ENCODE measurements at places on chromosomes 13 and 19.

DNA sequence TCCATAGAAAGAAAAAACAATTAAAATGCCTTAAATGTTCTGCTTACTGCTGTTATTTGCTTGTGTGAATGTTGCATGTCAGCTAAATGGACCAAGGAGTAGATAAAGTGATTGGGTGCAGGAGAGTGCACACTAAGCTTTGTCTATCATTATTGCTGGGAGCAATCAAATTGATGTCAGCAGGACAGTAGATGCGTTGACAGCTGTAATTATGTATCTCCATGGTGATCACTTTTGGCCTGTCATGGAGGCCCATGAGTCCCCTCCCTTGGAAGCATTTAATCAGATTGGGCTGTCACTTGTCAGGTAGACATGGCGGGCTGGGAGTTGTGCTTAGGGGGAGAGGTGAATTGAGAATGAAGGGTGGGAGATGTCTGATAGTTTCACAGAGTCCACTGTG is 215.3 kb downstream of the PCCA start:
- DNase-seq: no peak

DNA sequence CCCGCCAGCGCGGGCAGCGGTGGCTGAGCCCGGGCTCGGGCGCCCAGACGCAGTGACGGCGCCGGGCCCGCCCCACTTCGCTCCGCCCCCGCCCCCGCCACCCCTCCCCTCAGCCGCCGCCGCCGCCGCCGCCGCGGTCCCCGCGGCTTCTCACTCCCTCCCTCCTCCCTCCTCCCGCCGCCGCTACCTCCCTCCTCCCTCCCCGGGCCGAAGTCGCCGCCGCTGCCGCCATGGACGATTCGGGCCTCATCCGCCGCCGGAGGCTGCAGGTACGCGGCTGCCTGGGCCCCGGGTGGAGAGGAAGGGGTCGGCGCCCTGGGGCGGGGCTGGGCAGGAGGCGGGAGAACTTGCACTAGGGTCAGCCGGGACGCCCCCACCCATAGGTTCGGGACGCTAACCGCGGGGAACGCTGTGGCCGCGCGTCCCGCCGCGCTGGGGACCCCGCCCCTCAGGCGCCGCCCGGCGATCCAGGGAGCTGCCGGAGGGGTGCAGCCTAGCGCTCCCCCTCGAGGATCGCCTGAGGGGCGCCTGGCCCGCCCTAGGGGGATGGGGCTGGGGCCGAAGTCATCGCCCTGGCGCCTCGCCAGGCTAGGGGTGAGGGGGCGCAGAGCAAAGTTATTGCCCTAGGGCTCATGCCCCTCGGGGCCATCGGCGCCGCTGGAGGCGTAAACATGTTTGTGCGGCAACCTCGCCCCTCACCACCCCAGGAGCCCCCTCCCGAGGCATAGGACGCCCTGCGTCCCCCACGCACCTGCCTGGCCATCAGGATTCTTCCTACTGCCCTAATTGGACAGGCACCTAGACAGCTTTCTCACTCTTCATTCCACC is 427 bp downstream of the RTBDN start:
- DNase-seq: no peak

DNA sequence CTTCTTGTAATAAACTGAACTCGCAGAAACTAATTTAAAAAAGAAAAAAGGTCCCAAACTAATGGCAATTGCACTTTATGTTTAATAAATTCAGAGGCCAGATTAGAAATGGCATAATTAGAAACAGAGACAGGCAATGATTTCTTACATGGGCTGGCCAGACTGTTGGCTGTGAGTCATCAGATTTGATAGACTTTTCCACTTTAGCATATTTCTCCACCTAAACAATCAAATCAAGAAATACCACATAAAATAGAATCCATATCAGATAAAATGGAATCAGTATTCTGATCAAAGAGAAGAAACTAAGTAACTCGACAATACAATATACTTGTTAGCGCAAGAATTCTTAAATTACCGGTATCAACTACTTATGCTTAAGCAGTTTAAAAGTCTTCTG is 29.0 kb downstream of the EXOSC8 start:
- DNase-seq: no peak

GRCh38 chr13:80939581-80939980 is 598.7 kb upstream of the SPRY2 start:
- no peak for DNase-seq

DNA sequence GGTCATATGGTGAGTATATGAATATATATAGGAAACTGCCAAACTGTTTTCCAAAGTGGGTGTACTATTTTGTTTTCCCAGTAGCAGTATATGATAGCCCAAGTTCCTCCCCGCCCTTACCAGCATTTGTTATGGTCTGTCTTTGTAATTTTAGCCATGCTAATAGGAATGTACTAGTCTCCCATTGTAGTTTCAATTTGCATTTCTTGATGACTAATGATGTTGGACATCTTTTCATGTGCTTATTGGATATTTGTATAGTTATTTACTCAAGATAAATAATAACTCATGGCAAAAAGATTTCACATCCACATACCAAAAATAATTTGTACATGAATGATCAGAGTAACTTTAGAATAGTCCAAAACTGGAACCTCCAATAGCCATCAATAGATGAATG is 75.3 kb upstream of the SERP2 start:
- DNase-seq: no peak

DNA sequence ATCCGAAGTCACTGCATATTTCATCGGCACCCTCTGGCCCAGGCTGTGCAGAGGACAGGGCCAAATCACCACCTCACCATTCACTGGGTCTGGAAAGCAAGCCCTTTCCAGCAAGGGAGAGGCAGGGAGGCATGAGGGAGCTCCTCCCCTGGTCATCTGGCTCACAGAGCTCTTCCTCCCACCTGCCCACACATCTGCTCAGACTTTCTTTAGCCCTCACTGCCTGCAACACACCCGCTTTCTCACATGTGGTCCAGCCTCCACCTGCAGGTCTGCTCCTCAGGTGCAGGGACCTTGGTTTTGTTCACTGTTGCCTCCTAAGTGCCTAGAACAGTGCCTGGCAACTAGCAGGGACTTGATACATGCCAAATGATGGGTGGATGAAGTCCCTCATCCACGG is 21.0 kb upstream of the SLC35E1 start:
- DNase-seq: no peak

DNA sequence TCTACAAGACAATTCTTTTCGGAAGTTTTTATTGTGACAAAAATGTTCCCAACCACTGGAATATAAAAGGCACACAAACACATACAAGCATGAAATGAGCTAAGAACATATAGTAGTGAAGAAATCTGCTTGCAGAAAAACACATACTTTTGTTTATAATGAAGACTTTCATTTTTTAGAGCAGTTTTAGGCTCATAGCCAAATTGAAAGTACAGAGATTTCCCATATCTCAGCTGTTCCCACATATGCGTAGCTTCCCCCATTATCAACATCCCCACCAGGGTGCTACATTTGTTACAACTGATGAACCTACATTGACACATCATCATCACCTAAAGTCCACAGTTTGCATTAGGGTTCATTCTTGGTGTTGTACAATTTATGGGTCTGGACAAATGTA is 249.4 kb downstream of the KCTD12 start:
- DNase-seq: no peak

DNA sequence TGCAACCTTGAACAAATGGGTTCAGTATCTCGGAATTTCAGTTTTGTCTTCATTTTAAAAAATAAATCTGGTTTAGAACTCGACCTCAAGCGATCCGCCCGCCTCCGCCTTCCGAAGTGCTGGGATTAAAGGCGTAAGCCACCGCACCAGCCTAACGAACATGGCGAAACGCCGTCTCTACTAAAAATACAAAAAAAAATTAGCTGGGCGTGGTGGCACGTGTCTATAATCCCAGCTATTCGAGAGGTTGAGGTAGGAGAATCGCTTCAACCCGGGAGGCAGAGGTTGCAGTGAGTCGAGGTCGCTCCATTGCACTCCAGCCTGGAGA is 571 bp downstream of the ZNF302 start:
- no peak for DNase-seq

- no peak for DNase-seq
These were observed 437.0 kb downstream of the SUCLA2 start for GRCh38 chr13:47564041-47564440.

DNA sequence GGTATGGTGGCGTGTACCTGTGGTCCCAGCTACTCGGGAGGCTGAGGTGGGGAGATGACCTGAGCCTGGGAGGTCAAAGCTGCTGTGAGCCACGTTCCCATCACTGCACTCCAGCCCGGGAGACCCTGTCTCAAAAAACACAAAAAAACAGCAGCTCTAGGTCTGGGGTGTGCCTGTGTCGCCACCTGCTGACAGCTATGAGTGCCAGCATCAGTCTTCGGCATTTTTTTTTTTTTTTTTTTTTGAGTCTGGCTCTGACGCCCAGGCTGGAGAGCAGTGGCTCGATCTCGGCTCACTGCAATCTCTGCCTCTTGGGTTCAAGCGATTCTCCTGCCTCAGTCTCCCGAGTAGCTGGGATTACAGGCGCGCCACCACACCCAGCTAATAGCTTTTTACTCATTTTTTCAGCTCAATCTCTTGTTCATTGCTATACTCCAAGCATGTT is 10.1 kb downstream of the AP2S1 start:
- no peak for DNase-seq

- no peak for DNase-seq
These were observed 76.6 kb downstream of the TNFSF11 start for GRCh38 chr13:42650506-42650905.

- no peak for DNase-seq
These were observed 301.9 kb downstream of the SPRY2 start for GRCh38 chr13:80039000-80039399.

DNA sequence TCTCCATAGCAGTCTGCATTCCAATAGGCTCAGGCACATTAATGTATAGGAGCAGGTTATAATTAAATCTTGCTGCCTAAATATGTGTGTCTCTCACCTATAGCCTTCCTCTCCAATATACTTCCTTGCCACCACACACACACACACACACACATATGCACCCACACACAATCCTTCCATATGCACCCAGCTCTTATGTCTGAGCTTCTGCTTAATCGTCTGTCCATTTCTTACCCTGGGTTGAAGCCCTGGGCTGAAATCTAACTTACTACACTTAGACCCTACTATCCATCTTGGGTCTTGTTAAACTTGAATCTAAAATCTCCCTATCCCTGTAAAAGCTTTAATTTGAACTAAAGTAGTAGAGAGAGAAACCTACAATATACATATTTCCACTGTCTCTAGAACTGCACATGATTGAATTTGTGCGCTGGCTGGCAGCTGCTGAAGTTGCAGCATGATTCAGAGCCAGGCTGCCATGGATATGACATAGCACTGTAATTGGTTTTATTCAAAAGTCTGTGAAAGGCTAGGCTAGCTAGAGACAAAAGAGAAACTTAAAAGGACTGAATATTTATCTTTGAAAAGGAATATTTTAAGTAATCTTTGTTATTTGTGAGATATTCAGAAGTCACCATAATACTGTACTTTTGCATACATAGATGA is 25.7 kb upstream of the FREM2 start:
- DNase-seq: no peak

- no peak for DNase-seq
These were observed 10.8 kb downstream of the LDLR start for GRCh38 chr19:11100049-11100448.

- no peak for DNase-seq
These were observed 268.7 kb downstream of the SHISA2 start for GRCh38 chr13:25783076-25783475.

GRCh38 chr13:60701895-60702294 is 304.9 kb downstream of the TDRD3 start:
- DNase-seq: no peak

DNA sequence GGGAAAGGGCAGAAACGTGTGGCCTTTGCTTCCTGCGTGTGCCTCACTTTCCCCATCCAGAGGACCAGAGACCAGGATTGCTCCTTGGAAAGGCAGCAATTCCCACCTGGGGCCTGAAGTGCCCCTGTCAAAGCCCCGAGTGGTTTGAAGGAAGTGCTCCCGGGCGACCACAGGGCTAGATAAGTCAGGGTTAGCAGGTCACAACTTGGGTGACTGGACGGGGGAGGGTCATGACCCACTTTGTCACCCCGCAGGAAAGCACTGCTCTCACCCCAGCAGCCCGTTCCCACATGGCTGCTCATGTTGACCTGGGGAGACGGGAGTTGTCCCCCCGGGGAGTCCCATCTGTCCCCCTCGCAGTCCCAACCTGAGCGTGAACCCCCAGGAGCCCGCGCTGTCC is 459 bp downstream of the PRAM1 start:
- DNase-seq: no peak

- no peak for DNase-seq
These were observed 50.1 kb downstream of the CEP89 start for GRCh38 chr19:32921624-32922023.

DNA sequence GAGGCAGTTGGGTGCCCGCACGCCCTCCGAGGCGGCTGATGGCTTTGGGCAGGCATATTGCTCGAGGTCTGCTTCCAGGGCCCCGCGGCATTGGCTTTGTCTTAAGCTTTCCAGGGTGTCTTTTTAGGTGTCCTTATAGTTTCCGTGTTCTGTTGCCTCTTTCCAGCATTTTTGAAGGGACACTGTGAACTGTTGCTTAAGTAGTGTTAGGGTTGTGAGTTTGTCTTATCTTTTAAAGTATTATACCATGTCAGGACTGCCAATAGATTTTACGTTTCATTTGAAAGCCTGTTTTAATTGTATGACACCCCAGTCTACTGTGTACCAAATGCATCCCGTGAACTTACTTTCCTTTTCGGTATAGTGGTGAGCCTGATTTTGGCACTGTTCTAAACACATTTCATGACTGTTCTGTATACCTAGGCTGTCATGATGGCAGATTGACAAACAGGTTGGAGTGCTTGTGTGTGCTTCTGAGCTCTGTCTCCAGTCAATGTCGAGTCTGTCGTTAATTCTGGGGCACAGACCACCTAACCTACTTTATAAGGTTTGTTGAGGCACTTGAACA is 656 bp downstream of the PCCA start:
- no peak for DNase-seq

DNA sequence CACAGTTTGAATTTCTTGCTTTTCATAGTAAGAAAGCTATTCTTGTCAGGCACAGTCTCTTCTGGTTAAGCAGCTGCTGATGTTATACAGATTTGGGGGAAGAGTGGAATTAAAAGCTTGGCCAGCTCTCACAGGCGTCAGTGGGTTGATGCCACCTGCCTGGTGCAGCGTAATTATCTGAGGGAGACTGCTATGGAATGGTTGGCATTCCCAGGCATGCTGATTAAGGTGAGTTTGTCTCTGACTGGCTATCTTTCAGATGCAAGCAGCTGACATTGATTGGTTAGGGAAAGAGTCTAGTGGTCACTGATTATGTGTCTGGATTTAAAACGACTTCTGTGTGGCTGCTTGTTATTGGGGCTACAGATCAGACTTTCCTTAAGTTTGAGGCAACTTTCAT is 948.4 kb downstream of the UQCRFS1 start:
- DNase-seq: no peak

Measured in epithelial cell of prostate (primary cell).